ENCODE measurements at places on chromosomes 16 and 17.

DNA sequence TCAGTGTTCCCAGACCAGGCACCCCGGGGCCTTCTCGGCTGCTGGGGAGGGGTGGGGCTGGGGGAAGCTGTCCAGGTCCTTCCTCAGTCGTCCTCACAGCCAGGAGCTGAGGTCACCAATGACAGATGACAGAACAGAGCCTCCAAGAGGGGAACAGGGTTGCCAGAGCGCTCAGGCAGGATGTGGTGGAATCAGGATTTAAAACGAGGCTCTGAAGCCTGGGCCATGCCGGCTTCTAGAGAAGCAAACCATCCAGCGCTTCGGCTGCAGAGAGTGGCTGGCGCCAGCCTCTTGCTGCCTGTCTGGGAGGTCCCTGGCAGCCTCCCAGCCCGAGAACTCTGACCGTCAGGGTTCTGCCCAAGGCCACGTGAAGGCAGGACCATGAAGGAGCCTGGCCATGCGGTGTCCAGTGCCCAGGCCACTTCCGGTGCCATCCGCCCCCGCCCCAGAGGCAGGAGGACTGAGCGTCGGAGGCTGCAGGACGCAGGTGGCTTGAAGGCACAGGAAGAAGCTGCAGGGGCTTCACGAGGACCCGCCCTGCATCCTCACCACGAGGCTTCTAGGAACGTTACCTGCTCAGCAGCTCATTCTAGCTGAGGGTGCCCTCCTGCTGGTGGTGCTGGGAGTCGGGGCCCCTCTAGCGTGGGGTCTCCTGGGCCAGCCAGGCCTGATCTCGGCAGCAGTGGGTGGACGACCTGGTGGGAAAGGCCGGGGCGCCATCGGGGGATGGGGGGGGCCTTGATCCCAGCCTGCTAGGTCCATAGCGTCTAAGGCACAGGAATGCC lies 78.5 kb downstream of the KLHDC4 start:
- peak; percentile 18 for DNase-seq

DNA sequence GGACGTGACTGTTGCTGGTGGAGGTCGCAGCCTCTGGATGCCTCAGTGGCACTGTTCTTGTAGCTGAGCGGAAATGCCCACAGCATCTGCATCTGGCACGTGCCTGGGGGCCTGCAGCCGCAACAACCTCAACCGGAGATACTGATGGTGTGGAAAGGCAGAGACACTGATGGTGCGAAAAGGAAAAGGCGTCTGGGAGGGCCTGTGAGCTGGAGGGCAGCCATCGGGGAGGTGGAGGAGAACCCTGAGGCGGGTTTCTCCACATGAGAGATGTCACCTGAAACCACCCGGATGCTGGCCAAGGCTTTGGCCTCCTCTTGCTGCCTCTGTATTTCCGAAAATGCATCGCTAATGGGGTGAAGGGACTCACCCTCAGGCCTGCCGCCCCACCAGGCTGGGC lies 284.8 kb upstream of the WSB1 start:
- DNase-seq, result no peak

DNA sequence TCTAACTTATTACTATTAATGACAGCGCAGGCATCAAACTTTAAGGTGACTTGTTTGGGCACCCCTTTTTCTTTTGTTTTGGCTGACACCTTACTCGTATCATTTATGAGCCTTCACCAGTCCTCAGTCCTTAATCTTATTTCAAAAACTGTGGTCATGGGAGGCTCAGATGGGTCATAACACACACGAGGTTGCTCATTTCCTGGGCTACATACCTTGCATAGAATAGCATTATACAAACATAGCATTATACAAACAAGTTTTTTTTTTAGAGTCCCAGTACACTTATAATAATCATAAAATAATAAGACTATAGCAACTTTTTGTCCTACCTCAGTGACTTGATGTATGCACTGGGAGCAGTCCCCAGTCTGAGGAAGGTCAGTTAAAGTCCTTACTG lies 11.2 kb upstream of the ACSF2 start:
- DNase-seq, result no peak

DNA sequence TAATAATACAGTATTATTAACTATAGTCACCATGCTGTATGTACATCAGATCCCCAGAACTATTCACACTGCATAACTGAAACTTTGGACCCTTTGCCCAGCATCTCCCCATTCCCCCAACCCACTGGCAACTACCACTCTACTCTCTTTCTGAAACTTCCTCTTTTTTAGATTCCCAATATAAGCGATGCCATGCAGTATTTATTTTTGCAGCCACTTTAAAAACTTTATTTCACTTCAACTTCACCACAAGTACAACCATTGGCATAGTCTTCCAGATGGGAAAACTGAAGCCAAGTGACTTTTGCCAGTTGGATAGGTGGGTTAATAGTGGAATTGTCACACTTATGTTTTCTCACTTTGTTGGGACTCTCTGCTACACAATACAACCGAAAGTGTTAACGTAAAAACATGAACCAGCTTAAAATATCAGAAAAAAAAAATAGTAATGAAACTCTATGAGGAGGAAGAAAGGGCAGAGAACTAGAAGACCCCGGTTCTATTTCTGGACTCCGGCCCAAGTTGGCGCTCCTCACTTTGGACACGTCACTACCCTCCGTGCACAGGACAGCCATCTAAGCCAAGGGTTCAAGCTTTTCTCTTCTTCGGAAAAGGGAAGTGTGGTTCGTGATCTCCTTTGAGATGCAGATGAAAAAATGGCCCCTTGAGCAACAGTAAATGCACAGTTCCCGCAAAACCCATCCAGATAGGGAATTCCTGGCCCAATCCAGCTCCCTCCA lies 743 bp downstream of the SHCBP1 start:
- peak; percentile 77 for DNase-seq

- DNase-seq, result no peak
These were observed 5.4 kb upstream of the G6PC1 start for GRCh38 chr17:42895185-42895555.

DNA sequence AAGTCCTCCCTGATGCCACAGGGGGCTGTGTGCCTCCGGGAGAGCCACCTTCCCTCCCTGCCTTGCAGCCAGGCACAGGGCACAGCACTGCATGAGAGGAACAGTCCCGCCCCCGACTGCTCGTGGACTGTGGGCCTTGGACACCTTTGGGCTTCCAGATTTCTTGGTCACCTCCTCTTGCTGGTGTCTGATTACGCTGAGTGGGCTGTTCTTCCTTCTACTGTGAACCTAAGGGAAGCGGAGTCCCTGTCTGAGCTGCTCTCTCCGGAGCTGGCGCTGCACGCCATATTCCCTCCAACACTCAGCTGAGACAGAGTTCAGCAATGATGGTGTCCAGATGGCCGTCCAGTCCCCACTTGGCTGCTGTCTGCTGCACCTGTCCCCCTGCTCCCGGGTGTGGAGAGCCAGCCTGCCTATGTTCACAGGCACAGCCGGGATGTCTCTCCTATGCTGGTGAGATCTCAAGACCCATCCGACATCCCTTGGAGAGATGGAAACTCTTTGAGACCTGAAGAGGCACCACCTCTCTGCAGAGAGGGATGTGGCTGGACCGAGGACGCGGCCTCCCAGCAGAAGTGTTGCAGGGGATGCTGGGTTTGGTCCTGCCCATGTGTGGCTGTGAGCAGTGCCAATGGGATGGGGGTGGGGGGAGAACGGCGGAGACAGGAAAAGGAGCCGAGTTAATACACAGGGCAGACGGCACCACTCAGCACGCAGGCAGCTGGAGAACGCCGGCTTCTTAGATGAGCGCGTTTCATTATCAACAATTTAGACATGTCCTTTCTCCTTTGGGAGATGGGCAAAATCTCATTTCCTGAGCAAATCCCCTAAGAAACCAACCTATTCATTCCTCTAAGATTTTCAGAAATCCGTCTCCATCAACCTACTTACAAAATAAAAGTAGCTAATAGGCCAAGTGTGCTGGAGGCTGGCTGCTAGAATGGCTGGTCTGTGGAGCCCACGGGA lies 171.9 kb downstream of the ENGASE start:
- DNase-seq, result no peak
